ENCODE measurements at places on chromosomes 6 and 20.

GRCh38 chr6:69827276-69827893, 30.6 kb upstream of the LMBRD1 start:
- no peak for DNase-seq

- DNase-seq, result peak; percentile 55
Observed at GRCh38 chr6:125314009-125314581, 12.3 kb upstream of the HDDC2 start.

DNA sequence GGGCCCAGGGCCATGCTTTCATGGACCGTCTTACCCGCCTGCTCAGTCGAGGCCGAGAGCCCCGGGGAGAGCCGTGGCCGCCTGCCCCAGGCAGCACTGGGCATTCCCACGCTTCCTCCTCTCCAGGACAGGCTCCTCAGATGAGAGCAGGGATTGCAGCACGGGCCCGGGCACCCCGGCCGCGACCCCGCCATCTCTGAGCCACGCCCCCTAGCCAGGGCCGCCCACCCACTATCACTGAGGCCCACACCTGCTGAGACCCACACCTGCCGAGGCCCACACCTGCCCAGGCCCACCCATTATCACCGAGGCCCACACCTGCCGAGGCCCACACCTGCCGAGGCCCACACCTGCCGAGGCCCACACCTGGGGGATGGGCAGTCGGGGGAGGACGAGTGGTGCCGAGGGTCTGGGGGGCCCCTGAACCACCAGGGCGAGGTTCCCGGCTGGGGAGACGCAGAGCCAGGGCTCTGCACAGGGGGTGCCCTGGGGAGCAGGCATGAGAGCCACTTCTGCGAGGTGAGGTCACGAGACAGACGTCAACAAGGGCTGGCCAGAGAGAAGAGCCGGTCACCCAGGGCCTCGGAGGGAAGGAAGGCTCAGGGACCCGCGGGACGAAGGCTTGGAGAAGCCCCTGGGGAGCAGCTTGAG, 235.6 kb downstream of the ERMARD start:
- DNase-seq, result no peak

GRCh38 chr20:23622839-23623343, 14.9 kb downstream of the CST3 start:
- DNase-seq, result no peak

DNA sequence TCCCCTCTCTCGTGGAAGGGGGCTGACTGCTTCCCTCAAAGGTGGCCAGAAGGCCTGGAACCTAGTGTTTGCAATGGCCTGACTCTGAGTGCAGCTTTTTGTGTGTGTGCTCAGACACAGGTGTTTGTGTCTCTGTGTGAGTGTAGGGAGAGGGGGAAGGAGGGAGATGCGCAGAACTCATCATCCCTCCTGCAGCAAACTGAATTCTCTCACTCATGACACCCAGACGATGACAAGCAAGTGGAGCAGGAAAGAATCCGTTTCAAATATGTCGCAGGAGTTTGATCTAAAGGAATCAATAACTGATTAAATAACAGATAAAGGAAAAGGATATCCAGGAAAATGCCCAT, 101.4 kb downstream of the TNFAIP3 start:
- no peak for DNase-seq

Data from NCI-H1694 treated with DMSO at 0.1 percent for 48 hours (cell line).